T follicular helper cell (primary cell): ENCODE measurements at places on chromosomes 3 and 15.

GRCh38 chr15:70271422-70272088 lies 173.8 kb upstream of the TLE3 start:
- no peak for DNase-seq

GRCh38 chr15:81880314-81880713 lies 165.5 kb downstream of the MEX3B start:
- no peak for DNase-seq

GRCh38 chr15:71509139-71509538 lies 301.2 kb upstream of the NR2E3 start:
- no peak for DNase-seq

DNA sequence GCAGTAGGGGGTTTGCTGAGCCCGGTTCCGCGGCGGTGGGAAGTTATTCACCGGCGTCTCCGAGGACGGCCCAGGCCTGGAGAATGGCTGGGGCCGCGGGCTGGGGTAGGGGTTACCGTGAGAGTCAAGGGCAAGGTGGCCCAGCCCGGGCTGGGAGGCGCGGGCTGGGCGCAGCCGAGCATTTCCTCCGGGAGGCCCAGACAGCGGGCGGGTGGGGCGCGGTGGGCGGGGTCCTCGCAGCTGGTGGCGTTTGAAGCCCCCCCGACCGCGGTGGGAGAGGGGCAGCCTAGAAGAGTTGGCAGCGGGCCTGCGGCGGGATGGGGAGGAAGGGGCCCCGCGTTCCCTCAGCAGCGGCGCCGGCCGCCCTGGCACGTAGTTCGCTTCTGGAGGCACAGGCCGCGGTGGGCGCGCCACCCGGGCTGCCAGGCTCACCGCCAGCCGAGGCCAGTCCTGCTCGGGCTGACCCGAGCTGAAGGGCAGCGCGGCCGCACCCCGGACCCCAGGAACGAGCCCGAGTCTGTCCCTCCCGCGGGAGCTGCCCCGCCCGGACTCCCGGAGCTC lies 960 bp upstream of the KLF13 start:
- peak; percentile 57 for DNase-seq

- DNase-seq, result no peak
These were observed 111.9 kb downstream of the ETFA start for GRCh38 chr15:76199106-76200082.

GRCh38 chr3:156577736-156578135 lies 22.8 kb upstream of the SSR3 start:
- DNase-seq, result no peak

GRCh38 chr3:185711255-185711870 lies 113.5 kb downstream of the IGF2BP2 start:
- no peak for DNase-seq

DNA sequence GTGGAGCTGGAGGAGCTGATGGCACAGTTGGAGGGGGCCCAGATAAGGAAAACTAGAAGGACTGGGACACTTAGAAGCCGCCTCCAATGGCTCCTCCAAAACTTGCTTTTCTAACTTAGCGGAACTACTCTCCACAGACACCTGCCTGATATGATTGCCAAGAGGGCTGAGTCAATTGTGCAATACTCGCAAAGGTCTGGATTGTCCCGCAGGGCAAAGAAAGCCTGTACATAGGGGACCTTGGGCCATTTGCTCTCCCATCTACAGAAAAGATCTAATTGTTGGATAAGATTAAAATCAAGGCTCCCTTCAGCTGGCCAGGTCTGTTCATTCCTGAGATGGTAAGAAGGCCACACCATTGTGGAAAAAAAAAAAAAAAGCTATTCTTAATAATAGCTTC lies 69.7 kb upstream of the ATP11B start:
- DNase-seq, result no peak

DNA sequence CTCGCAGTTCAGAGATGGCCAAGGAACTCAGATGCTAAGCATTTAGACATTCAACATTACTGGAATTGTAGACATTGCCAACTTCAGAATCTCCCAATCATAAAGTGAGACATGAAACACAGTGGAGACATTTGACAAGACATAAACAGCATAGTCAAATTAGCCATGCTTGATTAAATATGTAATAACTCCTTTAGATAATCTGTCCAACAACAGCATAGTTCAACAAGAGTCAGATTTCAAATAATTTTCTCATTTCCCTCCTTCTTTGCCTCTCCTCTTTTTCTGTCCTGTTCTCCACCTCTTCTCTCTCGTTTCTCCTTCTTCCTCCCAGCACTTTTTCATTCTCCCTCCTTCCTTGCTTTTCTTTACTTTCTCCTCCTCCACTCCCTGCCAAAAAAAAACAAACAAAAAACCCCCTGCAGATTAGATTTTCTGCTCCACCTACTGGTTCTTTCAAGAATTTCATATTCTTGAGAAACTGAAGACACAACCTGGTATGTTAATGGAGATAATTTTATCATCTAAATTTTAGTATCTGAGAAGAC lies 20.2 kb downstream of the CPOX start:
- DNase-seq, result no peak

GRCh38 chr15:75641603-75642002 lies 1.6 kb upstream of the IMP3 start:
- DNase-seq, result no peak

GRCh38 chr3:16460886-16461285 lies 52.6 kb downstream of the RFTN1 start:
- no peak for DNase-seq

- DNase-seq, result no peak
These were observed 120.4 kb upstream of the MEF2A start for GRCh38 chr15:99445272-99445850.

- no peak for DNase-seq
These were observed 135.4 kb downstream of the KLF13 start for GRCh38 chr15:31461911-31462480.

GRCh38 chr3:38022896-38023709 lies 6.3 kb downstream of the PLCD1 start:
- DNase-seq, result no peak

DNA sequence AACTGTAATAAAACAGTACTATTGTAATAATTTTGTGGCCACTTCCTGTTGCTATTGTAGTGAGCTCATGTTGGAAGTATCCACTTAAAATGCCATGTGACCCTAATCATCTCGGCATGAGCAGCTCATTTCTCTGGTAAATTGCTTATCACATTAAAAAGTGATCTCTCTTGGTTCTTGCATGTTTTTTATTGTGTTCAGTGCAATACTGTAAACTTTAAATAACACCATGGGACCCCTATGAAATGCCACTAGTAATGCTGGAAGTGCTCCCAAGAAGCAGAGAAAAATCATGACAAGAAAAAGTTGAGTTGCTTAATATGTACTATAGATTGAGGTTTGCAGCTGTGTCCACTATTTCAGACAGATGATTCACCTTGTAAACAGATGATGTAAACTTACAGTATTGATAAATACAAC lies 45.6 kb downstream of the NMD3 start:
- no peak for DNase-seq

- no peak for DNase-seq
These were observed 111.1 kb upstream of the CBLB start for GRCh38 chr3:105979961-105980360.

DNA sequence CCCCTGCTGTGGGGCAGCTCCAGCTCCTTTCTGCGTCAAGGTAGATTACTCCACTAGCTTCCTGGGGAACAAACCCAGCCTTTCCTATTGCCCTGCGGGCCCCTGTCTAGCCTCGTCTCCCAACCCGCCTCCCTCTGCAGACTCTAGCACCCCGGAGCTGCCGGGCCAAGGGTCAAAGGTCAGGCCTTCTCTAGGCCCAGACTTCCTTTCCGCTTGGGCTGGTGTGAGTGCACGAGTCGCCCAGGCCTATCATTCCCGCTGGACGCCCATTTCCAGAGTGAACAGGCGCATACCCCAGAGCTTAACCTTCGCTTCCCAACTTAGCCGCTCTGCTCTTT lies 11.6 kb upstream of the ONECUT1 start:
- no peak for DNase-seq

DNA sequence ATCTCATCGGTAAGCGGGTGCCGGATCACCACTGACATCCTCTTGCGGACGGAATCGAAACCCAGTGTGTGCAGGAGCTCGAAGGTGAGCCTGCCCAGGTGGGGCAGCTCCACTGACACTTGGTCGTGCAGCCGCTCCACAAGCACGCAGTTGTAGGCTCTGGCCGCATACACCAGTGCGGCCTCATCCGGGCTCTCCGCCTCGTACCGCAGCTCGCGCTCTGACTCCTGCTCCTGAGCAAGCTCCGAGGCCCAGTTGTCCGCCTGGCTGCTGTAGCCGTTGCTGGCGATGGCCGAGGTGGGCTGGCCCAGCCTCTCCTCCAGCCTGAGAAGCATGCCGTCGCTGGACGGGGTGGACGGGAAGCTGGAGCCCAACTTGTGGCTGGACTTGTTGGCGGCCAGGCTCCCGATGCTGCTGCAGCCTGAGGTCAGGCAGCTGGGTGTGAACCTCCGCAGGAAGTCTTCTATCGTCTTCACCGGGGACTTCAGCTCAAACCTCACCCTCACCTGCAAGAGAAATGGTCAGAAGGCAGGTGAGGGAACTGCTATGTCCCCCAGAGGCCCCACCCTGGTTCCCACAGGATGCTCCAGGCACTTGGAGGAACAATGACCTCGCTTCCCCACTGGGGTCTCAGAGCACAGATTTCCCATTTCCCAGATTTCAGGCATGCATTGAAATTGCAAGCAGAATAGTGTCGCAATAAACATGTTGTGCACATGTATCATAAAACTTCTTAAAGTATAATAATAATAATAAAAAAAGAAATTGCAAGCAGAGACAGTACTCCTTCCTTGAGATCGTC lies 149.2 kb downstream of the ATP10A start:
- no peak for DNase-seq

DNA sequence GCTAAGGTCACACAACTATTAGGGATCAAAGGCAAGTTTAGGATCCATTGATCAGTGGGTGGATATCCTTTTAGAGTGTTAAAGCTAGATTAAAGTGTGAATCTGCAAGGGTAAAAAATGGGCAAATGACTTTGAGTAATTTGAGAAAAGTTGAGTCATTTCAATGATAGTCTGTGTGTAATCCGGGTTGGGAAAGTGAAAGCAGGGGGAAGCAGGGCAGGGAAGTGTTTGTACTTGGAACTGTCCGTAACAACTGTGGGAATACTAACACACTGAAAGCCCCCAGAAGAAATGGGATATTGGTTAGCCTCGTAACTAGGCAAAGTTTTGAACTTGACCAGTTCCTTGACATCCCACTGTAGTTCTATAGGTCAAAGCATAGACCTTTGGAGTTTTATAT lies 187.2 kb upstream of the SLITRK3 start:
- no peak for DNase-seq

- DNase-seq, result no peak
These were observed 84.4 kb downstream of the NR2F2 start for GRCh38 chr15:96414875-96415274.

DNA sequence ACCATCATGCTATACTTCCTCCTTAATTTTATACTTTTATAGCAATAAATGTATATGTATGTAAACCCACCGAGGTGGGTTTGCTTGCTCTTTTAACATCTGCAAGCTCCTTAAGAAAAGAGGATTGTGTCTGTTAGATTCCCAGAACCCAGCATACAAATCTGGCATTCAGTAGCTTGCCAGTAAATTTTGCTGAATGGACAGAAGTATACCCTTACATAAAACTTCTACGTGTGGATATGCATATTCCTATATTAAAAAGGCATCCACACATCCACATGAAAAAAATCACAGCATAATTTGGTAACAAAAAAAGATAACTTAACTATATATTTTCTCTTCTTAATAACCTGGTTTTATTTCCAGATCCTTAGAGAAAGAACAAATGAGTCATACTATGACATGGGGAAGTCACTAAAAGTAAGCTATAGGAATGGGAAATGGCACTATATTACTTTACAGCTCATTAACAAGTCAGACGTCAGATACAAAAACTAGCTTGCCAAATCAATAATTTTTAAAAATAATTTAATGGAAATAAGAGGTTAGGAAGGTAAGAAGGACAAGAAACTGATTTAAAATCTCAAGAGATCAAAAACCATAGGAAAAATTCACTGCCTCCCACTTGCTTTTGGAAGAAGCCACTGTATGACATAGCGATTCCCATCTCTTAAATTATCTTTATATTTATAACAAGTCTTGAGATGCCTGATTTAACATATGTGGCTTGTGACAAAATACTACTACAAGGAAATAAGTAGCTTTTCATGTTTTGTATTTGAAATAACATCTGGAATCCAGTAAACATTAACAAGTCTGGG lies 68.7 kb downstream of the SUMF1 start:
- DNase-seq, result no peak

DNA sequence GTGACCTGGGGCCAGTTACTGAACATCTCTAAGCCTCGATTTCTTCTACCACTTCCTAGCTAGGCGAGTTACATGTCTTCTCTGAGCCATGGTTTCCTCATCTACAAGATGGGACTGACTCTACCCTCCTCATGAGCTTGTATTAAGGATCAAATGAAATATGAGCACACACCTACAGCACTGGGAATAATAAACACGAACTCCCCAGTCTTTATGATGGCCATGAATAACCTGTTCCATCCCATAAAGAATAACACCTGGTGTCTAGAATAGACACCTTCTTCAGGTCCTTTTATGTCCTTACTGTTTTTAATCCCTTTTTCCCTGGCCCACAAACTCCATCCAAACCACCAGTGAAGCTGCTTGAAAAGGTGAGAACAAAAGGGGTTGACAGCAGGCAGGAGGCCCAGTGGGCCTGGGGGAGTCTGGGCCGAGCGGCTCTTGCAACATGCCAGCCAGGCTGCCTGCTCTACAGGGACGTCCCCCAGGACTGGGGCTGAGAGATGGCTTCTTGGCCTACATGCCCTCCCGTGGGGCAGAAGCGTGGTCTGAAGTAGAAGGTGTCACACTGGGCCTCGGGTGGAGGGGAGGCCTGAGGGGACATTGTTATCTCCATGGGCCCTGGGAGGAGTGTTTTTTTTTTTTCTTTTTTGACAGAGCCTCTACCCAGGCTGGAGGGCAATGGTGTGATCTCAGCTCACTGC lies 178.2 kb downstream of the RAB11A start:
- DNase-seq, result no peak

- no peak for DNase-seq
These were observed 222.1 kb downstream of the FAM43A start for GRCh38 chr3:194907811-194908210.

GRCh38 chr3:62445275-62445674 lies 71.9 kb upstream of the FEZF2 start:
- no peak for DNase-seq

- no peak for DNase-seq
These were observed 16.0 kb downstream of the TNK2 start for GRCh38 chr3:195892105-195893043.

DNA sequence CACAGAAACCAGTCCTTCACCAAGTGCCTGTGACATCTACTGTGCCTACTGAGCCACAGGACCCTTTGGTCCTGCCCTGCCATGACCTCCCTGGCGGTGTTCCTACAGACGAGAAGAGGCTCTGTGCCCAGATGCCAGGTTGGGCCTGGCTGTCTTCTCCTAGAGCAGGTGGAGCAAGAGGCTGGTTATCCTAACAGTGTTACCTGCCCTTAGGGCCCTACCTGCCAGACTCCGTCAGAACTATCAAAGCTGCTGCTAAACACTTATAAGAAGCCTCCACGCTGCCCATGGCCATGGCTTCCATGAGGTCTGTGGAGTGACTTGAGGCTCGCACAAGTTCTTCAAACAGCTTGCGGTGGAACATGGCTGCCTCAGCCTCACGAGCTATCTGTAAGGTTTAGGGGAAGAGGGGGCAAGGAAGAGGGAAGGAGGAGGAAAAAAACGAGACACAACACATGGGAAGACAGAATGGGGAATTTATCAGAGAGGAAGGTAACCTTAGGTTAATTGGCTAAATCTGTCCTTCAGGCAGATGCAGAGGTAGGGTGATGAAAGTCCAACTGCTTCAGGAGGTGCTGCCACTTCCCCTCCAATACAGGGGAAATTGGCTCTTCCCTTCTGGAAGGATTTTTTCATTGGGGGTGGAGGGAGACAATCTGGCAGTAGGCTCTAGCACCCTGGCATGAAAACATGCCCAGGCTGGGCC lies 5.4 kb upstream of the GRAMD2A start:
- DNase-seq, result no peak
